ENCODE measurements at places on chromosomes 3 and 15.

- DNase-seq: no peak
Measured at GRCh38 chr15:54035616-54036015, 57.4 kb downstream of the UNC13C start.

GRCh38 chr3:169673521-169673920 lies 10.0 kb upstream of the MECOM start:
- no peak for DNase-seq

DNA sequence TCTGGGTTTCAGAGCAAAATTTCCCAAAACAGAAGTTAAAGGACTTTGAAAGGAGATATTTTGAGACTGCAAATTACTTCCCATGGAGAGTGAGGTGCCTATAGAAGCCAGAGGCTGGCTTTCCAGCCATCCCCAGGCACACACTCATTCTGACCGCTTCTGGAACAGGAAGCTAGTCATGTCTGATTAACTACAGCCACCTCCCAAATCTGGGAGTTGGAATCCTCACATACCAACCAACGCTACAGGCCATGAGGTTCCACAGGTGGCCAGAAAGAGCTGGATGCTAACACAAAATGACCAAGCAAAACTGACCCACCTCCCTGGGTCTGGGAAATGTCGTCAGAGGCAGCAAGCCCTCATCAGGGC lies 87.2 kb downstream of the SNRK start:
- DNase-seq: no peak

DNA sequence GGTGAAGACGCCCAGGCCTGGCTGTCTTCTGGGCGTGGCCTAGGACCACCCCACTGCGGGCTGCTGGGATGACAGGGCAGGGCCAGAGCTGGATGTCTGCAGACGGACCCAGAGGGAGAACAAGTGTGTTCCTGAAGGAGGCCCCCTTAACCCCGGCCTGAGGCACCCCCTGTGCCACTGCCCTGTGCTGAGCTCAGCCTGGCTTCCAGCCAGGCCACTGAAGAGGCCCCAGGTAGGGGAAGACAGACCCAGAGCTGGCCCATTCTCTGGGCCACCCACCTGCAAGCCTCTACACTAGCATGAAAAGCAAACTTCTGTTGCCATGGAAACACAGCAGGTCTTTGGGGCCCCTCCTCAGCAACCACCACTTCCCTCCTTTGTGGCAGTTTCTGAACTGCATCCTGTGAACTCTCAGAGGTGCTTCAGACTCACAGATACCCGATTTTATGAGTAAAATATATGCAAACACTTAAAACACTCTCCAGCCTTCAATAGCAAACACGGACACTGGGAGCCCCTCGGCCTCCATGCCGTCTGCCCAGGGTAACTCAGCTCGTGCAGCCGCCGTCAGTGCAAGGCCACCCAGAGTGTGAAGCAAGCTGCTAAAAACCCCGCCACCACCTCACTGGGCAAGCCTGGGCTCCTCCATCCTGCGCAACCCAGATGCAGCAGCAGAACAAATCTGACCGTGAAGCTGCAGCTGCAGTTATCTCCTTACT lies 42.5 kb downstream of the CMTM6 start:
- DNase-seq: no peak

GRCh38 chr3:152314677-152315353 lies 46.1 kb downstream of the MBNL1 start:
- no peak for DNase-seq

GRCh38 chr15:50127255-50127777 lies 8.3 kb upstream of the ATP8B4 start:
- no peak for DNase-seq

GRCh38 chr3:23170291-23170690 lies 32.8 kb upstream of the UBE2E2 start:
- DNase-seq: peak; percentile 70

- no peak for DNase-seq
Measured at GRCh38 chr15:28094732-28095521, 4.2 kb downstream of the OCA2 start.

Data from suppressor macrophage treated with lipopolysaccharide for 4 hours (primary cell).